ENCODE measurements at places on chromosomes 2 and 18. TPM values are rescaled to one million over a fixed set of nuclear protein-coding genes. Genes with fewer than 3 reads are reported as not detected.

FOXD4L1 gene
- 0.06 TPM for polyA plus RNA-seq

STARD6 gene
- not detected for polyA plus RNA-seq

SH2D6 gene
- 2.8 TPM for polyA plus RNA-seq

CAPN14 gene
- 0.23 TPM for polyA plus RNA-seq

BCL2L11 gene
- 12.6 TPM for polyA plus RNA-seq

SERPINB4 gene
- not detected for polyA plus RNA-seq

GALNT14 gene
- 2.3 TPM for polyA plus RNA-seq

RPIA gene
- polyA plus RNA-seq: 38.3 TPM

AGXT gene
- polyA plus RNA-seq: 1.6 TPM

Data from sigmoid colon (tissue), 7 donors.